Stimulated activated CD4-positive, alpha-beta T cell treated with anti-CD3 and anti-CD28 coated beads, Interleukin-2, amount 100 ng/mL, for 24 hours (primary cell): ENCODE measurements at places on chromosomes 4 and X.

- DNase-seq = no peak
Observed at GRCh38 chr4:166941629-166942028, 292.7 kb downstream of the SPOCK3 start.

GRCh38 chr4:185332575-185333464, 62.9 kb downstream of the LRP2BP start:
- no peak for DNase-seq

DNA sequence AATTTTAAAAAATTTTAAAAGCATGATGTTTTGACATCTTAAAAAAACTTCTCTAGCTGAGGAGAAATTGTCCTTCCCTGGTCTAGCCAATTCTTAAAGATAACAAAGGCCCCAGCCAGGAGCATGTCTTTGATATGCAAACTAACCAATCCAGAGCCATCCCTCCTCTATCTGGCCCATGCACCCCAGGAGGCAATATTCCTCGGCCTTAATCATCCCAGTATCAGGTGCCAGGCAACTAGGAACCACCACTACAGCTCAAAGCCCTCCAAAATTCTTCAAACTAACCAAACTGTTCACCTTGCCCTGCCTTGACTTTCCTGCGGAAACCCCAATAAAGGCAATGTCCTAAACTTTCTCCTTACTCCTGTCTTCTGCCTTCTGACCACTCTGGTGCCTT, 97.8 kb upstream of the USP9X start:
- DNase-seq = no peak

- DNase-seq = no peak
Observed at GRCh38 chrX:150982235-150982787, 824 bp upstream of the HMGB3 start.

- DNase-seq = peak; percentile 36
Observed at GRCh38 chrX:19840899-19841648, 46.3 kb downstream of the SH3KBP1 start.

- DNase-seq = no peak
Observed at GRCh38 chr4:102169345-102169744, 175.9 kb downstream of the SLC39A8 start.

GRCh38 chrX:100381619-100382018, 28.5 kb downstream of the PCDH19 start:
- DNase-seq = no peak

- no peak for DNase-seq
Observed at GRCh38 chr4:48506716-48507115, 16.7 kb downstream of the ZAR1 start.

- no peak for DNase-seq
Observed at GRCh38 chr4:7598939-7599790, 164.4 kb upstream of the PSAPL1 start.

DNA sequence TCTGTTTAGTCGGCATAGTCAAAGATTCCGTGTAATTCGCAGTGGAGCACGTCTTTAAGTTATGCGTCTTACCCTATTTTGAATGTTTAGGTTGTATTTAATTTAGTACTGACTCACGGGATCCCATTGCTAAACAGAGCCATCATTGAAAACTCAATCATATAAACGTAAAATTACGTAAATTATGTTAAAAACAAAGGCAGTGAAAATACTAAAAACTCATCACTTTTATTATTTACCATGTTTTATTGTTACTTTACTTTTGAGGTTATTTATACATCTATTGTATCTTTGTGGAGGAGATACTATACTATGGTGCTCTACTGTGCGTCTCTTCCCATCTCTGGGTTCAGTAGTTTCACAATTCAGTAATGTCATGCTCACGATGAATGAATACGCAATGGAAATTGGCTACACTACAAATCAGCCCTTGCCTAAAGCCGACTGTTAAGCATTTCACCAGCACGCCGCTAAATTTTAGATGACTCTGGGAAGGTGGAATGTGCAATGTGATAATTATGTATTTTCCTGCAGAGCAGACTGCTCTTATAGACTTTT, 944 bp downstream of the FUNDC2 start:
- DNase-seq = no peak

GRCh38 chr4:70948665-70949260, 44.7 kb upstream of the DCK start:
- no peak for DNase-seq

DNA sequence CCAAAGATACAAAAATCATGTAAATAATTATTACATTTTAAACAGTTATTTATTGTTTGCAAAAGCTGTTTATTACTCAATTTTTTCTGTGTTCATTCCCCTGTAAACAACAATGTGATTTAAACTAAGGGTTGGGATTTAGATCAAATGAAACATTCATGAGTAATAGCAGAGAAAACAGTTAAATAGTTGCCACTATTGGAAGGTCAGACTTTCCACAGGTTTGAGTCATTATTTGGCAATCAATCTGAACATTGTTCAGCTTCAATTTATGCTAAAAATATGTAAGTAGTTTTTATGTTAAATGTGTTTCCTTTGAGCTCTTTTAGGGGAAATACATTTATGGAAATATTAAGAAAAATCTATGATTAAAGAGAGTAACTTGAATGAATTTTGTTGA, 144.9 kb downstream of the STIM2 start:
- no peak for DNase-seq

DNA sequence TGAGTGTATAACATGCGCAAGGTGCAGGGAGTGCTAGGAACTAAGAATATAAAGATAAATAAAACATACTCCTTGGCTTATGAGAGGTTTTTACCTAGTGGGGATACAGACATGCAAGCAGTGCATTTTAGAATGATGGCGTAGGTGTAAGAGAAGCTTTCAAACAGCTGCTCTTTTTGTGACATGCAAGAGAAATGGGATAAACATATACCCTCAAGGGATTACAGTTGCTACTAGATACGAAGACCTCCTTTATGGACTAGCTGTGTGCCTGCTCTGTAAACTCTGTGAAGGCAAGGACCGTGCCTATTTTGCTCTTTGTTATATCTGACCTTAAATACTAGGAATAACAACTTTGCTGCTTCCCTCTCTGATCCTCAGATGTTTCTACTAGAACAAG, 39.0 kb upstream of the SLITRK4 start:
- DNase-seq = no peak

DNA sequence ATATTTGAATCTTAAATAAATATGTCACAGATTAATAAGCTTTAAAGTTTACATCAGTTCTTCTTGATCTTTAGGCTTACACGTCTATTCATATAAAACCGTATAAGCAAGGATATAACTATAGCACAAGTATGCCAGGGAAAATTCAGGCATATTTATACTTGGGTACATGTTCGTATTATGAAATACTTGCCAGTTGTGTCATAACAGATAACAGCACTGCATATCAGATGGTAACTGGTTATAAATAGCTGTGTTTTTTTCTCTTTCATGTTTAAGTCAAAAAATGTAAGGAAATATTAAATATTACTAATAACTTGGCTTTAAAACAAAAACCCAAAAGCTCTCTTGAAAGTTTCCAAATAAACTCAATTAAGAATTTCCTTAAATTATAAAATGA, 17.5 kb downstream of the BRWD3 start:
- DNase-seq = no peak
